ENCODE measurements at places on chromosomes 4 and X.

DNA sequence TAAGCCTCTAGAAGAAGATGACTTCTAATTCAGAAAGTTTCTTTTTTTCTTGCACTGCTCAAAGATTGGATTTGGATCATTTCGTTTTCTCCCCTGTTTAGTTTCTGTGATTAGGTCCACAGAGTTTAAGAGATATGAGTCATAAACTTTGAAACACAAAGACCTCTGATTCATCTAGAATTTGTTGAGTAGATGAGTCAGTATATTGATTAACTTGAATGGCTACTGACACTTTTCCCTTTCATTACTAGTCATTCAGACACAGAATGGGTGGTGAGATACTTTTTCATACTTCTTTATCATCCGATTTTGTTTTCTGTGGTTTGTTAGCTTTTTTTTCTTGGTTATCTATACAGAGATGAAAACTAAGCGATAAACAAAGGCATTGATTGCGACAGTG lies 34.1 kb upstream of the AFF2 start:
- no peak for DNase-seq

- no peak for DNase-seq
Measured at GRCh38 chrX:152892999-152893891, 4.6 kb upstream of the ZNF185 start.

DNA sequence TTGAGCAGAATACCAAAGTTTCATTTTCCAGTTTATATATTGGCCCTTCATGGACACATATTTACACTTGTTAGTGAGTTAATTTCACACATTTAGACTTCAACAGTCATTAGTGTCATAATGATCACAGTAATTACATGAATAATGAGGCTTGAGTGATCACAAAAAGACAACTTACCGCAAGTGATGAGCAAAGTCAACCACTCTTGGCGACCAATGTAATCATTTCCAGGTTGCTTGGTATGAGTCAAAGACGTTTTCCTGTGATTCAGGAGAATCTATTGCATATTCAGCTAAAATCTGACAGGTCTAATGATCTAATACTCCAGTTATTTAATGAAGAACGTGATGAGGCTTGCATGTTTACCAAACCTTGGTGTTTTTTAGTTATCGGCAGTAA lies 407.9 kb upstream of the TENM3 start:
- no peak for DNase-seq

DNA sequence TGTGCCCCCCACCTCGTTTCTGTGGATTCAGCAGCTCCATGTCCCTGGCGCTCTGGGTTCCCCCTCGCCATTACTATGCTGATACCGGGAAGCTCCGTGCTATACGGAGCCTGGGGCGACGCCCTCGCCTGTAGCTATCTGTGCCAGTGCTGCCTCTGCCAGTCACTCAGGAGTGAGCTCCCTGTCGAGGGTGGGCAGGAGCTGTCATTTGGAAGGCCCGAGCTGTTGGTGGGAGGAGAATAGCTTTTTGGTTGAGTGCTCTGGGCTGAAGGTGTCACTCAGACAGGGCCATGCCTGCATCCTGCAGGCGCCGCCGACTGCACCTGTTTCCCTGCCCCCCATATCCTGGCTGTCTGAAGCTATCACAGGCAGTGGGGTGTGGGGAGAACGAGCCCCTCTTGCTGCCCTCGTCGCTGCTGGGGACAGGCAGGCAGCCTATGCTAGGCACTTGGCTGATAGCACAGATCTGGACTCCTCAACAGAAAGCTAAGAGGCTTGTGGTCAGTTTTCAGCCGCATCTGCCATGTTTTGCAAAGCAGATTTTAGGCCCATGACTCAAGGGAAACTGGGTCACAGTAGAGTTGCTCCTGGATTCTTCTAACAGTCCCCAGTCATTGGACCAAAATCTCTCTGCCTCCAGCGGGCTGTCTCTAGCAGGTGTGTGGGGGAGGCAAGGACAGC lies 31.8 kb downstream of the CPLX1 start:
- DNase-seq: no peak

GRCh38 chr4:73685052-73685451 lies 55.3 kb upstream of the CXCL8 start:
- DNase-seq: no peak

- no peak for DNase-seq
Measured at GRCh38 chr4:36011381-36011780, 232.9 kb downstream of the ARAP2 start.

All from coronary artery (tissue), 2 donors.